Upper lobe of right lung (tissue), 1 donor: ENCODE measurements at places on chromosomes 6 and 20.
A peak's percentile ranks its signal among the peaks of the same experiment; 100 is the strongest.

- DNase-seq = no peak
- H3K4me3 ChIP-seq = peak overlapping the region; percentile 77
- H3K27ac ChIP-seq = peak overlapping the region; percentile 86
- peaks cover 15% of the 10 kb centered on the region for H3K4me1 ChIP-seq
- H3K27me3 ChIP-seq = no peaks in the 10 kb centered on the region
Observed at GRCh38 chr6:10721850-10722569, 860 bp upstream of the TMEM14C start.

DNA sequence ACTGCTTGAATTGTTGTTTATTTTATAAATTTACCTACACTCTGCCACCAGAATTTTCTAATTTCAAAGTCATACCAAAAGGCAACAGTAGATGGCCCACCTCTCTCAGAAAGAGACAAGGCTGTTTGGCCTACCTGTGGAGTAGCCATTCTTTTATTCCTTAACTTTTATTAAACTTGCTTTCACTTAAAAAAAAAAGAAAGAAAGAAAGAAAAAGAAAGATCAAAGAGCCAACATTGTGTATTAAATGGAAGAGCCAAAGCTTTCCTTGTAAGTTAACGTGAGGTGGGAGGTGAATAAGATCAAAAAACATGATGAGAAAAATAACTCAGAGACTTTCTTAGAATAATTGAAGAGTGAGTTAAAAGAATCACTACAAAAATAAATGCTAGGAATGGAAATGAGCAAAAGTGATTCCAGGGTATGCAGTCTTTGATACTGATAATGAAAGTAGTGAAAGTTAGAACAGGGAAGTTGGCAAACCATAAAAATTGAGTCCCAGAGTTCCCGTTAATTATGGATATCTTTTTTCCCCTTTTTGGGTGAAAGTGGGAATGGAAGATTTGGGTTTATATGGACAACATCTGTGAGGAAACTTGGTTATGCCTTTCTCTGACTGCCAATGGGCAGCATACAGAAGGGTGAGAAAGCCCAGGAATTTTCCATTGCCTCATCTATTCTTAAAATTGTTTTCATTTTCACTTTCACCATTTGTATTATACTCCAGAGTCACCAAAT lies 35.9 kb upstream of the MYB start:
- H3K4me3 ChIP-seq = no peak overlapping the region
- H3K27ac ChIP-seq = no peak overlapping the region
- DNase-seq = no peak

DNA sequence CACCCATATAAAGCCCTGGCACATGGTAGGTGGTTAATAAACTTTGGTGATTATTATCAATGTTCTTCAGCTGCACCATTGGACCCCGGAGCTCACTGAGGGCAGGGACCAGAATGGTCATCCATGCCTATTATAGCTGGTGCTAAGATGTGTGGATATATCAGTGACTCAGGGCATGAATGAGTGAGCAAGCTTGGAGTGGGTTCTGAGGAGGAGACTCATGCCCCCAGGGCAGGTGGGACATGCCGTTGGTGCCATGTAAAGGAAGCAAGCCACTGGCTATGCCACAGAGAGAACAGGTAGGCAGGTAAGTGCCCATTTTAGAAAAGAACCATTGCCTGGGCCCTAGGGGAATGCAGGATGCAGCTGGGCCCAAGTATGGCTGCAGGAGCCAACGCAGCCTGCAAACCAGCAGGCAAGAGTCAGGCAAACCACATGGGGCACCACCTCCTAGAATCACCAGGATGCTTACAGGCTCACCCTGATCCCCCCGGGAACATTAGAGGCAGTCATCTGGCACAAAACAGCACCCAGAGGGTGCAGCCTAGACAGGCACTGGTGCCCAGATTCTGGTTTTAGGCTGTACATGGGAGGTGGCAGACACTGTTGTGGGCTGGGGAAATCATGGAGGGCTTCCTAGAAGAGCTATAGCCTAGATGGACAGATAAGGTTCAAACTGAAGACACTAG lies 23.5 kb downstream of the PLAGL2 start:
- DNase-seq = no peak
- H3K27ac ChIP-seq = no peak overlapping the region
- H3K27me3 ChIP-seq = no peaks in the 10 kb centered on the region

DNA sequence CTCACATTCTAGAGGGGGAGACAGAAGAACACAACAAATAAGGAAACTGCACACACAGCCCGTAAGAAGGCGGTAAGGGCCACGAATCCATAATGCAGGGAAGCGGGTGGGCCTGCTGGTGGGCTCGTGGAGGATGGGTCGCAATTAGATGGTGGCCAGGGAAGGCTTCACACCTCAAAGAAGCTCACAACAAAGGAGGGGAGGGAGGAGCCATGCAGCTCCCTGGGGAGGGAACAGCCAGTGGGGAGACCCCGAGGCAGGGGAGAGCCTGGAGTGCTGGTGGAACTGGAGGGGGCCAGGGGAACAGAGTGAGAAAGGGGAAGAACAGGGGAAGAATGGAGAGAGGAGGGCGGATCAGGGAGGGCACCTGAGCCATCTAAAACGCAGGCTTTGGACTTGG lies 13.4 kb downstream of the SRC start:
- DNase-seq = peak; percentile 18
- no peaks in the 10 kb centered on the region for H3K36me3 ChIP-seq
- peaks cover 30% of the 10 kb centered on the region for H3K4me1 ChIP-seq
- no peaks in the 10 kb centered on the region for H3K27me3 ChIP-seq
- no peak overlapping the region for H3K27ac ChIP-seq

DNA sequence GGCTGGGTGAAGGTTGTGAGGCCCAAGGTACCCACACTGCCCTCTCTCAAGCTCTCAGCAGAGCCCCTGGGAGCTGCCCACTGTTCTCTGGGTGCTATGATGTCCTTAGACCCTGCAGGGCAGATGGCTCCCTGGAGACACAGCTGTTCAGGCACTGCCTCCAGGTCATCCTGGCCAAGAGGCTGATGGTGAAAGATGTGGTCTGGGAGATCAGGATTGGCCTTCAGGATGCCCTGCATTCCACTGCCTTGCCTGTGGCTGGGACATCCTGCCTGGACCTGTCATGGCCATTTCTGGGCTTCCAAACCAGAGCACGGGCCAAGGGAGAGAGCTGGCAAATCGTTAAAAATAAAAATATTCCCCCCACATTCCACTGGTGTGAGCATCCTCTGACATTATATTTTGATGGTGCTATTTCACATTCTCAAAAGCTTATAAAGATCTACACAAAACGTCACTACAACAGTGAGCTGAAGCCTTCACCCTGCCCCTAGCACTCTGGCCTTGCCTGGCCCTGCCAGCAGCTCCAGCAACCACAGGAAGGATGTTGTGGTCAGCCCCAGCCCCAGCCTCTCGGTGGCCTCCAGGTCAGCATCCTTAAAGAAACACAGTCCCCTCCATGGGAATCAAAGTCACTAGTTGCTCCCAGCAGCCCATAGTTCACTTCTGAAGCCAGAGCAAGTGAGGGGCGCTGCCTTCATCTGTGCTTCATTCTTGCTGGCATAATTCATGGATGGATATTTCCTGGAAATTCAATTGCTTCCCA lies 13.5 kb upstream of the KCNK16 start:
- peaks cover 22% of the 10 kb centered on the region for H3K4me1 ChIP-seq
- H3K27ac ChIP-seq = no peak overlapping the region
- DNase-seq = no peak
- no peaks in the 10 kb centered on the region for H3K36me3 ChIP-seq
- no peak overlapping the region for H3K4me3 ChIP-seq

- DNase-seq = no peak
- H3K27ac ChIP-seq = no peak overlapping the region
- peaks cover 62% of the 10 kb centered on the region for H3K36me3 ChIP-seq
- H3K27me3 ChIP-seq = no peaks in the 10 kb centered on the region
- H3K4me1 ChIP-seq = no peaks in the 10 kb centered on the region
Observed at GRCh38 chr6:56625356-56625755, 17.3 kb downstream of the DST start.

DNA sequence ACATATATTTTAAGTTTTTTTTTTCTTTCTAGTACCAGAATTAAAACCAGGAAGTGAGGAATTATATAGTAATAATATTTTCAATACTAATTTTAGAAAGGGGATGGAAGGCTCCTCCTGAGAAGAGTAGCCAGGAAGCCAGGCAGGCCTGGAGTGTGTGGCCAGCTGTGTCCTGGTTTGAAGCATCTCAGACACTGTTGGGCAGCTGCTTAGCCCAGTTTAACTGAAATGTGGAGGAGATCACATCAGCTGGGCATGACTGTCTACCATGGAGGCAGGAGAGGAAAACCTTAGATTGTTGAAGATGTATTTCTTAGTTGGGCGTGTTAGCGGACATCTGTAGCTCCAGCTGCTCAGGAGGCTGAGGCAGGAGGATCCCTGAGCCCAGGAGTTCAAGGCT lies 142.2 kb downstream of the ARID1B start:
- no peaks in the 10 kb centered on the region for H3K4me1 ChIP-seq
- H3K27me3 ChIP-seq = no peaks in the 10 kb centered on the region
- no peak overlapping the region for H3K27ac ChIP-seq
- H3K36me3 ChIP-seq = no peaks in the 10 kb centered on the region

GRCh38 chr6:139765825-139766285 lies 391.4 kb upstream of the CITED2 start:
- DNase-seq = no peak
- H3K4me3 ChIP-seq = no peak overlapping the region
- no peaks in the 10 kb centered on the region for H3K27me3 ChIP-seq
- no peaks in the 10 kb centered on the region for H3K36me3 ChIP-seq

DNA sequence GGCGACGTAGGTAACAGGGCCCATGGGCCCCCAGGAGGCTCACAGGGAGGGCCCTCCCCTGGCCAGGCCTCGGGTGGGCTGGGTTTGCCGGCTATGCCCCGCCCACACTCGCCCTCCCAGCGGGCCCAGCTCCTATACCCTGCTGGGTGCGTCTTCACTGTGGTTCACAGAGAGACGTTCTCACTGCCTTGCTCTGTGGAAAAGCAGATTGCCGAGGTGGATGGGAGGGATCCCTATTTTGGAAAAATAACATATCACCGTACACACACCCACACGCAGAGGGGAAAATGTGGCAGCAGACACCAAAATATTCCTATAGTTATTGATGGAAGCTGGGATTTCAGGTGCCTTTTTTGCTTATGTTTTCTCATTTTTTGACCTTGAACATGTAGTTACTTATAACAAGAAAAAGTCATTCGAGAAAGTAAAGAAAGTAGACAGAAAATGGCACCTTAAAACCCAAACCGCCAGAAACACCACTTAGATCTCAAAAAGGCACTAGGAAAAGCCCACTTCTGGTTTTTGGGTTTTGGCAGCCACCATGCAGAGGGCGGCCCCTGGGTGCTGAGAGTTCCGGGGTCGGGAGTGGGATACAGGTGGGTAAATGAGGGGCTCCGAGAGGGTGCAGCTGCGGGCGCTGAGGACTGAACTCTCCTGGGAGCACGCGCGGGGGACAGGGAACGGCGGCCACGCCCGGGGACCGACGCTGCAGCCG lies 49.4 kb downstream of the TMEM242 start:
- DNase-seq = no peak
- peak overlapping the region; percentile 69 for H3K4me3 ChIP-seq
- peaks cover 13% of the 10 kb centered on the region for H3K4me1 ChIP-seq

GRCh38 chr6:15876406-15876805 lies 213.6 kb upstream of the DTNBP1 start:
- no peaks in the 10 kb centered on the region for H3K36me3 ChIP-seq
- DNase-seq = no peak
- peaks cover 10% of the 10 kb centered on the region for H3K4me1 ChIP-seq
- no peaks in the 10 kb centered on the region for H3K27me3 ChIP-seq

- no peak for DNase-seq
- no peaks in the 10 kb centered on the region for H3K36me3 ChIP-seq
- no peak overlapping the region for H3K4me3 ChIP-seq
- no peaks in the 10 kb centered on the region for H3K27me3 ChIP-seq
- no peak overlapping the region for H3K27ac ChIP-seq
Observed at GRCh38 chr6:168125429-168126001, 46.5 kb upstream of the FRMD1 start.

GRCh38 chr20:14715400-14715799 lies 378.0 kb upstream of the FLRT3 start:
- no peaks in the 10 kb centered on the region for H3K36me3 ChIP-seq
- DNase-seq = no peak
- H3K4me3 ChIP-seq = no peak overlapping the region
- no peak overlapping the region for H3K27ac ChIP-seq
- H3K27me3 ChIP-seq = no peaks in the 10 kb centered on the region

GRCh38 chr6:137006056-137006455 lies 38.7 kb downstream of the IL20RA start:
- no peak overlapping the region for H3K4me3 ChIP-seq
- H3K4me1 ChIP-seq = no peaks in the 10 kb centered on the region
- H3K27ac ChIP-seq = no peak overlapping the region
- no peak for DNase-seq
- H3K27me3 ChIP-seq = no peaks in the 10 kb centered on the region

- no peak overlapping the region for H3K27ac ChIP-seq
- no peaks in the 10 kb centered on the region for H3K27me3 ChIP-seq
- H3K4me1 ChIP-seq = no peaks in the 10 kb centered on the region
- H3K4me3 ChIP-seq = no peak overlapping the region
- DNase-seq = no peak
- H3K36me3 ChIP-seq = peaks cover 8% of the 10 kb centered on the region
Observed at GRCh38 chr6:69784595-69785377, 12.0 kb downstream of the LMBRD1 start.

- no peak for DNase-seq
- H3K36me3 ChIP-seq = no peaks in the 10 kb centered on the region
- H3K4me3 ChIP-seq = no peak overlapping the region
- no peaks in the 10 kb centered on the region for H3K27me3 ChIP-seq
Observed at GRCh38 chr6:137827977-137828810, 38.9 kb upstream of the TNFAIP3 start.
